ENCODE measurements at places on chromosomes 11 and 22. TPM values are rescaled to one million over a fixed set of nuclear protein-coding genes. Genes with fewer than 3 reads are reported as not detected.

The OR5B21 gene
- total RNA-seq: not detected

The SOX6 gene
- total RNA-seq: 2.0 TPM

The CYTH4 gene
- total RNA-seq: 0.21 TPM

The TRIM29 gene
- total RNA-seq: 489 TPM

The TRIM44 gene
- 18.3 TPM for total RNA-seq

The RAG2 gene
- total RNA-seq: not detected

The C11orf16 gene
- not detected for total RNA-seq

The KRTAP5-7 gene
- total RNA-seq: not detected

The SEC14L2 gene
- 61.4 TPM for total RNA-seq

The JAML gene
- total RNA-seq: not detected

The RELA gene
- total RNA-seq: 68.3 TPM

The ALG12 gene
- 23.2 TPM for total RNA-seq

The VEGFB gene
- total RNA-seq: 24.8 TPM

The CCDC15 gene
- 2.5 TPM for total RNA-seq

The MYBPC3 gene
- total RNA-seq: not detected

The ELFN2 gene
- 3.2 TPM for total RNA-seq

The VSIG2 gene
- 0.63 TPM for total RNA-seq

The MMP27 gene
- not detected for total RNA-seq

The MRE11 gene
- total RNA-seq: 10.6 TPM

The LINC01488 gene
- not detected for total RNA-seq

The MMP8 gene
- not detected for total RNA-seq

The FGF4 gene
- not detected for total RNA-seq

The OR10A2 gene
- not detected for total RNA-seq
